Hematopoietic multipotent progenitor cell treated with erythropoietin and hydrocortisone succinate and interleukin-3 and kit ligand, for 8 days (in vitro differentiated cells): ENCODE measurements at places on chromosomes 11 and 22.

DNA sequence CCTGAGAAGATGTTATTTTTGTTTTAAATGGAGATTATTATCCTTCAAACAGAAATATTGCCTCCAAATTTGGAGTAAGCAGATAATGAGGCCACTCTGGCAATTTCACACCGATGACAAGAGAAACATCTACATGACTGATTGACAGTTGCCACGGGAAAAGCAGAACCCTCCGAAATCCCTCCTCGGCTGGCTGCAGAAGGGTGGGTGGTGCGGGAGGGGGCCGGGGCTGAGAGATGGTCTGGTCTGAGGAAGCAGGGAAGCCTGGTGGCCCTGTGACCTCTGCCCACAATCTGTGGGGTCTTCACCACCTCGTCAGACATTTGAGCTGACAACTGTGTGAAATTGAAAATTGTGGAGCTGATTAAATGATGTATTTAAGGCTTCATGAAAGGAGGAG is 503.2 kb downstream of the MN1 start:
- DNase-seq = no peak

- no peak for DNase-seq
These were observed 38.7 kb downstream of the SYT13 start for GRCh38 chr11:45247433-45247832.

DNA sequence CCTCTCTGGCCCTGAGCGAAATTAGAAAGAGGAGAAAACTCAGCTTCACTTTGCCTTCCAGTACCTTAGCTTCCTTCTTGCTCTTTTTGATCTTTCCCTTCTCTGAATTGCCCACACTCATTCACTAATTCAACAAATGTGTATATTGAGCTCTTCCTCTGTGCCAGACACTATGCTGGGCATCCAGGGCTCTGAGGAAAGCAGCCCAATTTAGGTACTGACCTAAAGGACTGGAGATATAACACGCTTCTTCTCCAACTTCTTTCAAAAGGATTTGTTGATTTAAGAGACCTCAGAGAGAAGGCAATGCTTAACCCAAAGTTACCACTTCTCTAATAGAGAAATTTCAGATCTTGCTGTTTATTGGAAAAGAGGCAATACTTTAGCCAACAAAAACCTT is 103.6 kb downstream of the TMPRSS5 start:
- no peak for DNase-seq

- DNase-seq = no peak
These were observed 112.3 kb upstream of the TOP3B start for GRCh38 chr22:22094921-22095320.

- DNase-seq = no peak
These were observed 66.5 kb upstream of the SLC25A18 start for GRCh38 chr22:17496841-17497240.

GRCh38 chr22:25177895-25178294 is 21.8 kb upstream of the CRYBB3 start:
- no peak for DNase-seq

DNA sequence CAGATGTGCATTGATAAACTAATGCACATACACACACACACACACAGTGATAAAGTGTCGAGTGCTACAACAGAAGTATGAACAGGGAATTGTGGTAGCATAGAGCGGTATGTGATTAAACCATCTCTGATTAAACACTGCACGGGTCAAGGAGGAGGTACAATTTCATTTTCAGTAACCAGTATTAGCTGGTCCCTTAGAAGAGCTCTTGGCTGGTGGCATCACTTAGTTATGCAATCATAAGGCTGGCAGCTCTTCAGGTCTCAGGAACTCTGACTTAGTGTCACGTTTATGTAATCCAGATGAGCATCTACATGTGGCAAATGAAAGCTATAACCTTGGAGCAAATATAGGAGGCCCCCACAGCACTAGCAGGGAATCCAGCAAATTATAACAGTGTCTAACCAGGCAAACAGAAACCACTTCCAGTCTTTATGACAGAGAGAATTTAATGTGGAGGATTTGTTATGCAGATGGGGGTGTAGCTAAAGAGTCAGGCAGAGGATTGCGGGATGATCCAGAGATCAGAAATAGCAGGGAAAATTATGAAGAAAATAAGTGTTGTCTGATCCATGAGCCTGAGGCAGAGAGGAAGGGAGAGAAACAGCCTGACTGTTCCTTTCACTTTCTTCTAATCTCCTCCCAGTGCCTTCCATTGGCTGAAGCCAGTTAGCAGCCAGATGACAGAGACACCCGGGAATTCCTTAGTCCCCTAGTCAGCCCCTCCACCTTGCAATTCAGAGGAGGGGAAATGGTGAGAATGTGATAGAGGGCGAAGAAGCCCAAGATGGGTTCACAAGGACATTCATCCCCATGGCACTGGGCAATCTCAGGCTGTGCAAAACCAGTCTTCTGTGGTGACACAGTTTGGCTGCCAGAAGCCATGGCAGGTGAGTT is 533.1 kb upstream of the TENM4 start:
- DNase-seq = no peak

GRCh38 chr11:897253-898142 is 13.1 kb downstream of the CHID1 start:
- no peak for DNase-seq

GRCh38 chr11:131645237-131645636 is 274.8 kb downstream of the NTM start:
- DNase-seq = no peak

DNA sequence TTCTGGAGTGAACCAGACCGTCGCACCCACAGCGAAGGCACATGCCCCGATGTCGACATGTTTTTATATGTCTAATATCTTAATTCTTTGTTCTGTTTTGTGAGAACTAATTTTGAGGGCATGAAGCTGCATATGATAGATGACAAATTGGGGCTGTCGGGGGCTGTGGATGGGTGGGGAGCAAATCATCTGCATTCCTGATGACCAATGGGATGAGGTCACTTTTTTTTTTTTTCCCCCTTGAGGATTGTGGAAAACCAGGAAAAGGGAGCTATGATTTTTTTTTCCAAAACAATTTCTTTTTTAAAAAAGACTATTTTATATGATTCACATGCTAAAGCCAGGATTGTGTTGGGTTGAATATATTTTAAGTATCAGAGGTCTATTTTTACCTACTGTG is 49.2 kb upstream of the OR4B1 start:
- DNase-seq = no peak

DNA sequence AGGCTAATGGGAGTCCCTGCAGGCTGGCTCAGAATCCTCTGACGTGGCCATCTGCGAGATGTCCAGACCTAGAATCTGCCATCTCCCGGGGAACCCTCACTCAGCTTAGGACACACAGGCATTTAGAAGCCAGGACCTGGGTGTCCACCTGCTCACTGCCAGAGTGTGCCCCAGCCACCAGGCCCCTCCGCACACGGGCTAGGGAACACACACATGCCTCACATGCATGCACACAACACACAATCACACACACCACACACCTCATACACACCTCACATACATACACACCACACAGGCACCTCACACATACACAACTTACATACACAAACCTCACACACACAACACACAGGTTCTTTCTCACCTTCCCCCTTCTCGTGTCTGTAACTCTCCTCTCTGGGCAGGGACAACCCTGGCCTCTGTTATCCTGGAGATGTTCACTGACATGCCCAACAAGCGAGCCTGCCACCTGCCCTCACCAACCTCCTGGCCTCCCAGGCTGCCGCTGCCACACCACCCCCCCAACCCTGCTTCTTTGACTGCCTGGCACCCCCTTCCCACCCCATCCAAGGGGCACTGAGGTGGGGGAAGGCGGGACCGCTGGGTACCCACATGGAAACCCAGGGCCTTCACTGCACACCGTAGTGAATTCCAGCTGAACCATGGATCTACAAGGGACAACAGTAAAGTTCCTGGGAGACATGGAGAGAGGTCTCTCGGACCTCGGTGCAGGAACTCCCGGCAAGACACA is 38.1 kb downstream of the GNB1L start:
- DNase-seq = no peak

DNA sequence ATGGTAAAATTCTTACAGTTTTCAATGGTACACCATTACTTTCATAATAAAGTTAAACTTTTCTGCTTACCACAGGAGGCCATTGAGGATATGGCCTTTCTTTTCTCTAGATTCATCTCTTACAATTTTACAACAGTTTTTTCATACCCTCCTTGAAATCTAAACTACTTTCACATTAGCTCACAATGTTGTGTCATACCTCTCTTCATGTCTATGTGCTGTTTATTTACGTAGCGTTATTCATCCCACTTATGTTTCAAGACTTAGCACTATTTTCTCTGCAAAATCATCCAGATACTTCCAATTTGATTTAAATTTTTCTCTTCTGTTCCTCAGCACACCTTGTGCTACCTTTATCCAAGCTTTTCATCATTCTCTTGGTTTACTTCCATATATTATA is 123.3 kb downstream of the METTL15 start:
- no peak for DNase-seq

- DNase-seq = no peak
These were observed 11.1 kb upstream of the ENDOD1 start for GRCh38 chr11:95078526-95078925.

- DNase-seq = no peak
These were observed 356.3 kb upstream of the NARS2 start for GRCh38 chr11:78930810-78931523.

- DNase-seq = no peak
These were observed 61.9 kb upstream of the CSNK2A3 start for GRCh38 chr11:11414996-11415395.

- no peak for DNase-seq
These were observed 41.9 kb downstream of the BID start for GRCh38 chr22:17732251-17732854.

DNA sequence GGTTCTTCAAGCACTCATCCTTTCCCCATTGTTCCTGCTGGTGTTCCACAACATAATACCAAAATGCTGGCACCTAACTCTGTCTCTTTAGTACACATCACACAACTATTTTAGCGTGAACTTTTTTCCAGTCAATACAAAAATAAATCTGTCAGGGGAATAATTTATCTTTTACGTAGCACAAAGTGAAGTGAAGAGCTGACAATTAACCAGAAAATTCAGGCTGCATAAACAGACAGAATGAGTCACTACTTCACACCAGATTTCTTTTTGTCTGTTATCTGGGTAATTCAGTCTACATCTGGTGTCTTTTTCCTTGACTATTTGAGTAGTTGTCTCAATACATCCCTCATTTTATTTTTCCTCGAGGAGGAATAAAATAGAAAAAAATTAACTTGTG is 7.9 kb upstream of the ETS1 start:
- DNase-seq = no peak

- no peak for DNase-seq
These were observed 9.4 kb downstream of the PLAAT2 start for GRCh38 chr11:63553759-63554158.

- DNase-seq = no peak
These were observed 31.9 kb downstream of the RRAS2 start for GRCh38 chr11:14327116-14327515.

- DNase-seq = no peak
These were observed 582.6 kb downstream of the TBC1D22A start for GRCh38 chr22:47345025-47345424.

- DNase-seq = no peak
These were observed 34.9 kb upstream of the RRAS2 start for GRCh38 chr11:14393889-14394288.

- DNase-seq = no peak
These were observed 18.9 kb downstream of the CASP5 start for GRCh38 chr11:105004021-105004420.

- DNase-seq = peak; percentile 15
These were observed 9.3 kb downstream of the PRDM11 start for GRCh38 chr11:45155627-45156180.

GRCh38 chr11:100753571-100753970 is 66.5 kb downstream of the ARHGAP42 start:
- DNase-seq = no peak

DNA sequence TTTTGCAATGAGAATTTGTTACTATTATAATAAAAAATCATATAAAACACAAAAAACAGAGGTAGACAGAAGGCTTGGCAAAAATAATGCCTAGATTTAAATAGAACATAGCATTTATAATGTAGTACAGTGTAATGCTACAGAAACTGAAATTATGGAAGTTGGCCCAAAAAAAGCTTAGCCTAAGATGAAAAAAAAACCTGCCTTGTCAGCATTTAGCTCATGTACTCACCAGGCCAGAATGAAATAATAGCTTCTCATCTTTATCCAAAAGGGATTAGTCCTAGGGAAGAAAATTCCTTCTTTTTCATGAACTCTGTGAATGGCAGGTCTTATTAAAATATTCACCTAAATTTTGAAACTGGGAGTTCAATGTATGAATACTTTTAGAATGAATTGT is 951.1 kb downstream of the LRRC4C start:
- DNase-seq = no peak

- DNase-seq = no peak
These were observed 37.3 kb downstream of the ABCC8 start for GRCh38 chr11:17439316-17439782.

DNA sequence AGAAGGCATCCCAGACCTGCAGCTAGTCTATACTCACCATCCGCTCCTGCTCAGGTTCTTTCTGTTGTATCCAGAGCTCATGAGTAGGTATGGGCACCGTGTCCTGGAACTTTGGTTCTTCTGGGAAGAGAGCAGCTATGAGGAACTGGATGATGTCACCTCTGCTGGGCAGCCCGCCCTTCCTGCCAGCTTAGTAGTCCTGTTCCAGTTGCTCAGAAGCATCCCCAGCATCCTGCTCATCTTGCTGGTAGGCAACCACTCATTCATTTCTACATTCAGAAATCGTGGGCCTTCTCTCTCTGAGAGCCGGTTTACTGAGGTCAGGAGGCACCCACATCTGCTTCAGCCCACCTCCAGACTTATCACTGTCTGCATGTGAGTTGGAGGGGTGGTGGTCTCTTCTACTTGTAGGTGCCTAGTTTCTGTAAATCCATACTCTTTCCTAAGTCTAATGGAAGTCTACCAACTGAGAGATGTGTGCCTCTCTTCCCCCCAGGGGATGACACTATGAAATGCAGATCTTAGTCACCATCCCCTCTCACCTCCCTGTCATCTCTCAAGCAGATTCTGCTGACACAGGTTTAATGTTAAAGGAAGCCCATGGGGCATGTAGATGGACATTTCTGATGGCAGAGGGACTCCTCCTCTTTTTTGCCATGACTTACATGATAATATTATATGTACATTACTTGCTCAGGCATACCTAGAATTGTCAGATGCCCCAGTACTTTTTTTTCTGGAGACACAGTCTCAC is 29.6 kb upstream of the CCDC134 start:
- DNase-seq = no peak

- no peak for DNase-seq
These were observed 106.6 kb downstream of the EMSY start for GRCh38 chr11:76551400-76551799.

GRCh38 chr22:17376950-17377349 is 7.7 kb downstream of the CECR2 start:
- no peak for DNase-seq

DNA sequence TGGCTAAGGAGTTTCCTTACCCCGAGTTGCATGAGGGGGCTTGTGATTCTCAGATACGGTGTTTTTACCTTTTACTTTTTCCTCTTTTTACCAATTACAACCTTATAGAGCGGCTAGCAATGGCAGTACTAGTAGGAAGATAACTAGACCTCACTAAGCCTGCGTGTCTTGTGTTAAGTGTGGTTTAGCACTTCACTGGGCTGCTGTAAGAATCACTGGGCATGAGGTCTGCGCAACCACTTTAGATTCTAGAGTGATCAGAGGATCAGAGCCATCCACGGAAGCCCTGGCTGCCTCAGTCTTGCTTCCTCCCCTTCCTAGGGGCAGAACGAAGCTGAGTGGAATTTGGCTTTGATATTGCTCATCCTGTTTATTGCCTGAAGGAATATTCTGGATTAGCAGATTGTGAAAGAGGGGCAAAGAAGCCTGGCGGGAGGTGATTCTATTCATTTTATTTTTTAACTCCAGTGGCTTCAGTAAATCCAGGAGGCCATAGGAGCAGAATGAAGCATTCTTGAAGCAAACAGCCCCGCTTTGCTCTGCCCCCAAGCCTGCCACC is 88.5 kb downstream of the GRAMD1B start:
- DNase-seq = no peak
